Amniotic stem cell (primary cell): ENCODE measurements at places on chromosomes 16 and 17.

DNA sequence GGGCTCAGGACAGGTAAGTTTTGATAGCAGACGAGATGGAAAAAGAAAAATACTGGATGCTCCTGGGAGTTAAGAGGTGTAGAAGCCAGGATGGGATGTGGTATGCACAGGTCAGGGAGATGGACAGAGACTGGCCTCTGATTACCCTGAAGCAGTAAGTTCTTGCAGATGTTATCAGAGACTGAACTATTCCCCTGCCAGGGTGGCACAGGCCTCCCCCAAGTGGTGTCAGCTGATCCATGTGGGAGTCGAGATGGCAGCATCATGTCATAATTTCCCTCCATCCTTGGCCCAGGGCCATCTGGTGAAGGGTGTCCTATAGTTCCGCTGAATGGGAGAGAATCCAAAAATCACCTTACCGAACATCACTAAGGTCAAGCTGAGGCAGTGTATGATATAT is 14.1 kb upstream of the NKD1 start:
- no peak for DNase-seq

DNA sequence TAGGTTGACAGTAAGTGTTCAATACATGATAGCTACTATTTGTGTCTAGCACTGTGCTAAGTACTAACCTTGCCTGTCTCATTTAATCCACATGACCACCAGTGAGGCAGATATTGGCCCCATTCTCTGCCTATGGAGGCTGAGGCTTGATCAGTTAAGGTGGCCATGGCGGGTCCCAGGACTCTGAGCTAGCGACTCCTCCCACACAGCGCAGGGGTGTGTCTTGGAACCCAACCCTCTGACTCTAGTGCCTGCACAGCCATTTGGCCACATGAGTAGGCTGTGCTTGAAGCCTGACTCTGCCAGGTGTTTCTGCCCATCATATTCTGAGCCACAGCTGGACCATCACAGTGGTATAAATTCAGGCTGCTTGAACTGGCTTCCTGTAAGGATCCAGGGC is 6.4 kb downstream of the NHERF1 start:
- no peak for DNase-seq

DNA sequence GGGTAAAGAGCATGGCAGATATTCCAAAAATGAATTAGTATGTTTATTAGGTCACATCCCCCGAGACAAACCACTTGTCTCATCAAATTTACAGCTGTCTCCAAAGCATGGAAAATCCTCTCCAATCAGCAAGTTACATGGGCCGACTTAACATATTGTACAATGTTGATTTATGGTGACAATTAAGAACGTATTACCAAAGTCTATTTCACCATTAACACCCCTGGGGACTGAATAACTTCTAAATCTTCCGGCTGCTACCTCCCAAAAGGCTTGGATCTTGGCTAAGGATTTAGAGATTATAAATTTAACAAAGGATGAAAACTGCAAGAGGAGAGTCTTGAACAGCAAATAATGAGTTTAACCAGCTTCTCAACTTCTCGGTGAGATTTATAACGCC is 311.9 kb downstream of the NPIPA8 start:
- no peak for DNase-seq

- no peak for DNase-seq
These were observed 2.7 kb upstream of the ETV4 start for GRCh38 chr17:43548689-43549379.

DNA sequence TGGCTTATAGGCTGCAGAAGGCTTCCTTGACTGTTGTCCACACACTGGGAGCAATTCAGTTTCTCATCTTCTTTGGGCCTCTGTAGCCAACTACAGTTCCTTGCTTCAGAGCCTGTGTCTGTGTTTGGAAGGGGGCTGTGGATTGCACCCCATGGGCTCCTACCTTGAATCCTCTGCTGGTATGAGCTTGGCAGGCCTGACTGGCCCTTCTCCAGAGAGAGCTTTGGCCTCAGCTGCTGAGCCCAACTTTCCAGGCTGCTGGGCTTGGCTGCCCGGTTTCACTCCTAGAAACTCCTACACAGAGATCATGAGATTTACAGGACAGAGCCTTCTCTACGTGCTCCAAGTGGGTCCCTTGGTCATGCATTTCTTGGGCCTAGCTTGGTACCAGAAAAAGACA is 354.4 kb downstream of the SNX29 start:
- DNase-seq, result no peak

DNA sequence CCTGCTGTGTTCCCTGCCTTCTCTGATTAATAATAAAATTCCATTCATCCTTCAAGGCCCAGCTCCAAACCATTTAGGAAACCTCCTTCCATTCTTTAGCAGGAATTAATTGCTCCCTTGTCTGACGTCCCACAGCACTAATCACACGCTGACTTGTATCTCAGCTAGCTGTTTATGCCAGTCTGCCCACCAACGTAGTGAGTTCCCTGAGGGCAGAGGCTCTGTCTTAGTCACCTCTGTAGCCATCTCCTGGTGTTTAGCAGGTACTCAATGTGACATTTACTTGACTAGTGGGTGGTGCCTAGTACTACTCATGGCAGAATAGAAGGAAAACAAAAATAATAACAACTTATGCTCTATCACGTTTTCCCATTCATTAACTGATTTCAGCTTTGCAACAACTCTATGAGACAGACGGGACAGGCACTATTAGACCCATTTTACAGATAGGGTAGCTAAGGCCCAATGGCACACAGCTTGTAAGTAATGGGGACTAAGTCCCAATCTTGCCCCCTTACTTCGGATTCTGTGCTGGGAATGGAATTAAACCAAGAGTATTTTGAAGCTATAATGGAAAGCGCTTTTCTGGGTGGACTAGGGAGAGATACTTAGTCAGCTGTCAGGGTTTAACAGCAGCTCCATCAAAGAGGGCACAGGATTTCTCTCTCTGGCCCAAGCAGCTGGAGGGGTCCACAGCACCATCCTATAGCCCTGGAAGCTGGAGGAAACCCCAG is 931 bp upstream of the WIPF2 start:
- no peak for DNase-seq

- DNase-seq, result no peak
These were observed 353.5 kb downstream of the TOX3 start for GRCh38 chr16:52193441-52193840.

DNA sequence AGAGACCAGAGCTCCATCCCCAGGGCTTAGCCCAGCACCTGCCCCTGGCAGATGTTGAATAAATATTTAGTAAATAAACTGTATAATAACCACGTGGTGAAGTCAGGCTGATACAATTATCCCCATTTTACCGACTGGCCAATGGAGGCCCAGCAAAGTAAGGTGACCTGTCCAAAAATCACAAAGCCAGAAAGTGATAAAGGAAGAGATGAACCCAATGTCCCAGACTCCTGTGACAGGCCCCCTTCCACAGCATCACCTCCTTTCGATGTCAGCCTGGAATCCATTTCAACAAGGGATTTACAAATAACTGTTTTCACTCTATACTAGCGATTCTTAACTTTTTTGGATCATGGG is 5.5 kb downstream of the TVP23A start:
- no peak for DNase-seq

DNA sequence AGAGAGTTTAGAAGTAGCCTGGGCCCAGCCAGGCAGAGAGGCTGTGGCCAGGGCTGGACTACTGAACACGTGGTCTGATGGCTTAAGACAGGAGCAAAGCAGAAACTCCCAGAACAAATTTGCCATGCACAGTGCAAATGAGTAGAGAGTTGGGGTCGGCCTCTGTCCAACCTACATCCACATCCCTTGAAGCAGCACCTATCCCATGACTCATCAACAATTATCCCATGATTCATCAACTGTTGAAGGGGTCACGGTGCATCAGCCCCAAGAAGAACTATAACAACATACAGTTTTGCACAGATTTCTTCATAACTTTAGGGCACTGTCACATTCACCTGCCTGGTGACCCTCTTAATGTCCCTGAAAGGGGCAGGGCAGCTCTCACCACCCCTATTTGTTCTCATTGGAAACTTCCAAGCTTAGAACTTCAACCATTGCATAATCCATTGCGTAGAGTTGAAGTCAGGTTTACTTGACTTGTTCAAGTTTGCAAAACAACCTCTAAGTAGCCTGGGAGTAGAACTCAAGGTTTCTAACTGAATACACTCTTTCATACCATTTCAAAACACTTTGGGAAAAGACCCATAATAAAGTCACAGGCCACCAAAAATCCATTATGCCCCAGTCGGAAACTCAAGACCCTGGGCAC is 235.2 kb upstream of the CDH5 start:
- DNase-seq, result no peak

DNA sequence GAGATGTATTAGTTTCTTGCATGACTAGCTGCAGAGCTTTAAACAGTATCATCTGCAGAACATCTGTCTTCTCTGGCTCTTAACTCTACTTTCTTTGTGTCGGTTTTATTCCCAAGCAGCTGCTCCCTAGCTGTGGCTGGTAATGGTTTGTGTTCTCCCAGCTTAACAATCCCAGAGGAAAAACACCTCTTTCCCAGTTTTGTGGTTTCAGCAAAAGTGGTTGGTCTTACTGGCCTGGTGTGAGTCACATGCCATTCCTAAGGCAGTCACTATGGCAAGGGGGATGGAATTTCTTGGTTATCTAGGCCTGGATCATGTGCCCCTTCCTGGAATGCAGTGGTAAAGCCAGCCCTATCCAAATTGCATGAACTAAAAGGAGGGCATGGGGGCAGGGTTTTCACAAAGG is 27.5 kb downstream of the OMG start:
- DNase-seq, result peak; percentile 55

DNA sequence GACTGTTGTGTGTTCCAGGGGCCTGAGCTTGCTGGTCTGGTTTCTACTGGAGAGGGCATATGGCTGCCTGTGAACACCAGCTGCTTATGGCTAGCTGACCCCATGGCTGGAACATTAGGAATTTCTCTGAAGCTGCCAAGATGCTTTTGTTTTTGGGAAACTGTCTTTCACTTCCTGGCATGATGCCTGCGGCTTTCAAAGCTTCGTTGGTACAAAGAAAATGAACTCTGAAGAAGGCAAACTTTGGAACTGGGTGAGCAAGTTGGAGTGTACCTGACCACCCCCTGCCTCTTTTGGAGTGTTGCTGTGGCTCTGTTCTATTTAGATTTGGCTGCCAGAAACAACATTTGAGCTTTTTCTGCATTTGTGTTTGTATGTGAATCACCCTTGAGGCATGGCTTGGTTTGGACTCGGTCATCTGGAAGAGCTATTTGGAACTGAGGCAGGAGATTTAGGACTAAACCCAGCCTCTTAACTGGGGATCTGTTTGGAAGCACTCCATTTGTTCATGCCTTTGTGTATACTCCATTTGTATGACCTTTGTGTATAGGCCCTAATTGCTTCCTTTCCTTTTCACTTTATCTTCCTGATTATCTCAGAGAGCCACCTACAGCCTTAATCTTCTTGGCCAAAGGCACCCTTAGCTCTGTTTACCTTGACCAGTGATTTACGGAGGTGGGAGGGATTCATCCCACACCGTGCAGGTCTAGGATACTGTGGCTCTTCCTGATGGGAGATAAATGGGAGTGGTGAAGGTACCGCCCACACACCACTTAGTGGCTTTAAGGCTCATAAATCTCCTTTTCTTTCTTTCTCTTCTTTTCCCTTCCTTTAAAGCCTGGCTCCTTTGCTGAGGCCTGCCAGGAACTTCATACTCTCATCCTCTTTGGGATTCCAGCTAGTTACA is 7.3 kb upstream of the CPHXL start:
- DNase-seq, result peak; percentile 6

DNA sequence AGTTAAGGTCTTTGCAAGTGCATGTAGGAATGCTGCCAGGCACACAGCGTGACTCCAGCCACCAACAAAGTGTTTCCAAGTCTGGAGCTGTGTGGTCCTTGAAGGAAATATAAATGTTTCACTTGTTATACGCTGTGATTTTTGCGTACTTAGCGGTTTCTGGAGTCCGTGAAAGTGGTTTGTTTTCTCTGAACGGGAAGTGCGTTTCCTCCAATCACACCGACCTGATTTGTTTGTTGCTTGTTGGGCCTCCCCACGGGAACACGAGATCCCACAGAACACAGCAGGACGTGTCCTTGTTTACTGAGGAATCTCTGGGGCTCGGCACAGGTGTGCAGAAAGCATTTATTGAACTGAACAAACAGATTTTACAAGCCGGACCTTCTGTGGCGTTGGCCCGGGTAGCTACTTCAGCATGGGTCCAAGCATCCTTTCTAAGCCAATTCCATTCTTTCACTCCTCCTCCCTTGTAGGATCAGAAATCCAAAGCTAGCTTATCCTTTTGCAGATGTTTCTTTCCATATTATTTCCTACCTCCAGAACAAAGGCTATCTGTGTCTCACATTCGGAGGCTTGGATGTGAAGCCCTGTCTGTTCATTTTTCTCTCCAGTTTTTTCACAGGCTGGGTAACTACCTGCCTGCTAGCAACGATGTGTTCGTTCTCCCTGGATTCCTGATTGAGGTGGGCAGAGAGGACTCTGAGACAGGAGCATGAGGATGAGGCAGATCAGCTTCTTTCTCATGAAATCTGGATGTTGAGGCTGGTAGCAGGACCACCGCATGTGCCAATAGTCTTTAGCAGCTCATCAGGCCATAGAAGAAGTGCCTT is 44.6 kb downstream of the ABAT start:
- DNase-seq, result no peak

- DNase-seq, result no peak
These were observed 45.7 kb upstream of the TOB1 start for GRCh38 chr17:50911890-50912289.
